HCEC 1CT (cell line): ENCODE measurements at places on chromosomes 11 and 22.
A peak's percentile ranks its signal among the peaks of the same experiment; 100 is the strongest.

- no peak for DNase-seq
Observed at GRCh38 chr11:12019337-12019736, 10.9 kb upstream of the DKK3 start.

GRCh38 chr11:83438438-83438837 is 152.3 kb upstream of the CCDC90B start:
- DNase-seq, result no peak

DNA sequence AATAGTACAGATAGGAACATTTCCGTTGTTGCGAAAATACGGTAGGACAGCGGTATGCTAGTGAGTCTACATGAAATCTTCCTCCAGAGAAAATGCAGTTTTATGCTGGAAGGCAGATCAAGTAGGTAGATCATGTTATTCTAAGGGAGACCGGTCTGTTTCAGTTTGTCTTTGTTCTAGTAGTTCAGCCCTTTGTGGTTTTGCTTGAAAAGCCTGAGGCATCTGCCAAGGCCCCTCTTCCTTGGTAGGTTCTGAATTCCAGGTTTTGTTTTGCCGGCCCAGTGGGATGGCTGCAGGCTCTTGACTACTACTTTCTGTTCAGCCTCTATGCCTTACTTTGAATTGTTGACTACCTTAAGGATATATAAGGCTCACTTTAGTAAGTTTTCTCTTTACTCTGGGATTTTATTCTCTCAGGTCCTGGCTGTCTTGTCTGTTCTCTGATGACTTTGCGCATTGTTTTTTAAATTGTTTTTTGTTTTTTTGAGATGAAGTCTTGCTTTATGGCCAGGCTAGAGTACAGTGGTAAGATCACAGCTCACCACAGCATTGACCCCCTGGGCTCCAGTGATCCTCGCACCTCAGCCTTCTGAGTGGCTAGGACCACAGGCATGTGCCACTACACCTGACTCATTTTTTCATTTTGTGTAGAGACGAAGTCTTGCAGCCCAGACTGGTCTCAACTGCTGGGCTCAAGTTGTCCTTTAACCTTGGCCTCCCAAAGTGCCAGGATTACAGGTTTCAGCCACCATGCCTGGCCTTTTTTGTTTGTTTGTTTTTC is 53.7 kb downstream of the HIPK3 start:
- DNase-seq, result no peak

DNA sequence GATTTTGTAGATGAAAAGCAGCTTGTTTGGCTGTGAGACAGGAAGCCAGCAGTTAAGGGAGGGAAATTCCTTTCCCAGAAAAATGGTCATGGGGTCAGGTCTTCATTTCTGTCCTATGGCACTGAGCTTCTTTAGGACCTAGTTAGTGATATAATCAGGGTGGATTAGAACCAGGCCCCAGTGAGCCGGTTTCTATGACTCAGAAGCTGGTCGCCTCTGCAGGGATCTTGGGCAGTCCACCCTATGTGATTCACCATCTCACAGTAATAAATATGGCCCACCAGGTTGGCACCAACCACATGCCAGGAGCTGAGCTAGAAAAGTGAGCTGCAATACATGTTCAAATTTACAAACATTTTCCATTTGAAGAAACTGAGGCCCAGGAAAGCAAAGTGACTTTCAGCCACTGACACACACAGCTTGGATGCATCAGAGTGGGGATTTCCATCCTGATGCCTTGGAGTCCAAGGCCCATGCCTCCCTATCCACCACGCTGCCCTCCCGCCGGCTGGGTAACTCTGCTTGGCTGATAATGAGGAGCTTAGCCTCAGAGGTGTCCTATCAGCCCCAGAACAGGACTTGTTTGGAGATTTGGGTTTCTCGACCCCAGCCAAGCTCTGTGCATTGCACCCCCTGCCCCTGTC is 42.0 kb downstream of the CD82 start:
- peak; percentile 45 for DNase-seq

- DNase-seq, result no peak
Observed at GRCh38 chr11:32939046-32939445, 46.4 kb downstream of the QSER1 start.

DNA sequence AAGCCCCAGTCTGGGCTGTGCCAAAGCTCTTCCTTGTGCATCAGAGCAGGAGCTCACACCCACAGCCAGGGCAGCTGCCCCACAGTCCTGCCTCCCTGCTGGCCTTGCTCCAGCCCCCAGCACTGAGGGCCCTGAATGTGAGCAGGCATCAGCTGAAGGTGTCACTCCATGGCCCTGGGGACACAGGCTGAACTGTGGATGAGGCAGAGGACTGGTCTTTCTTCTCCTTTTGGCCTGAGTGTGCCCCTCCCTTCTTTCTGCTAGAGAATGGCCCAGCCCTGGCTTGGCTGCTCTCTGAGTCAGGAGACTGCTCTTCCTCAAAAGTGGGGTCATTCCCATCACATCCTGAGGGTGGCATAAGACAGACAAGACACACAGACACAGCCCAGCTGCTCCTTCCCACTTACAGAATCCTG is 16.2 kb downstream of the OTOG start:
- no peak for DNase-seq

DNA sequence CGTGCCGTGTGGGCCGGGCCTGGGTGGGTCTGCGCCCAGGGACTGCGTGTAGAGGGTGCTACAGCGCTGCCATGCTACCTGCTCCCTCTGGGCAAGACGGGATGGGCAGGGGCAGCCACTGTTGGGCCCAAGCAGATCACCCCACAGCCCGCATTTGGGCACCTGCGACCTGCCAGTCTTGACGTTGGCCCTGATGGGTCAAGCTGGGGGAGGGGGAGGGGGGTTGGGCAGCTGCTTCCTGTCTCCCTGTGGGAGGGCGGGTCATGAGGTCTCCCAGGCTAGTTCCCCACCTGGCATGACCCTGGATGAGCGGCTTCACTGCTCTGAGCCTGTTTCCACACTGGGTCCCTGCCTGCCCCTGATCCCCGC is 2.8 kb upstream of the RPS19BP1 start:
- no peak for DNase-seq

DNA sequence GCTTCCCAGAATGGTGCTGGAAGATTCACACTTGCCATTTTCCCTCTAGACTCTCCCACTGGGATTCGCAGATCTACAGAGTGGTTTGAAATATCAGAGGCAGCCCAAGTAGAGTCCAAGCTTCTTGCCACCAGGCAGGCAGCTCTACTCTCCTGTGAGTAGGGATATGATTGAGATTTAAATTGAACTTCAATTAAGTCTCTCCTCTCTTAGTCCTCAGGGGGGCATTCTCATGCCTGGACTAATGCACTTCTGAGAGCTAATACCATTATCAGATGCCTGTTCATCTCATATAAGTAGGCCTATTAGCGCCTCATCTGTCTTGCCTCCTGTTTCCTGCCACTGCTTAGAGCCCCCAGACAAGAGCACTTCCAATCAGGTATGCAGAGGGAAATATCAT is 25.5 kb upstream of the AMPD3 start:
- DNase-seq, result no peak

DNA sequence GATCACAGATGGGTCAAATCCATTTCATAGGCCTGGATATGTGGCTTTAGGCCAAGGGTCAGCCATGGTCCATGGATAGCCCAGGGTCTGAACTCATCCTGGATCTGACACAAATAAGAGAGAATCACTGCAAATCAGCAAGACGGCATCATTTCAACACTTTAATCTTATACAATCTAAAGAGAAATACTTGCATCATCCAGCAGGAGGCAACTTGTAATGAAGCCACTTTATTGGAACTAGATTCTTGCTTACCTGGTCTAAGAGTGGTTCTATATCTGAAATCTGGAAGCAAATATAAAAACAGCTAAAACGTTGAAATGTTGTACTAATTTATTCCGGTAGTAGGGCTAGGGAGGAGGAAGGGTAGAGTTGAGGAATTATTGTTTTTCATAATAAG is 870.1 kb downstream of the JRKL start:
- DNase-seq, result no peak

GRCh38 chr11:61536676-61537270 is 28.2 kb downstream of the LRRC10B start:
- no peak for DNase-seq

DNA sequence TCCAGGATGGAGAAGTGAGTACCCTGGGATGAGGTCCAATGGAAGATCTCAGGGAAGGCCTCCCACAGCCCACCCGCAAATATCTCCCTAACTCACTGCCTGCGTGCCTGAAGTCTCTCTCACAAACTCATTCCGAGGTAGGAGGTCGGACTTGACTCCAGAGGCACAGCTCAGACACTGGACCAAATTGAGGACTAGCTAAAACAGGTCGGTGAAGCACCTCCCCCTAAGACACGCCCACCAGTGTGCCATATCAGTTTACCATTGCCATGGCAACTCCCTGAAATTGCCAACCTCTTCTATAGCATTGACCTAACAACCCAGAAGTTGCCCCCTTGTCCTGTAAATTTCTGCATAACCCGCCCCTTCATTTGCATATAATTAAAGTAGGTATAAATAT is 17.5 kb downstream of the RPL3 start:
- DNase-seq, result no peak

GRCh38 chr22:48535868-48536540 is 1291.7 kb downstream of the BRD1 start:
- no peak for DNase-seq

DNA sequence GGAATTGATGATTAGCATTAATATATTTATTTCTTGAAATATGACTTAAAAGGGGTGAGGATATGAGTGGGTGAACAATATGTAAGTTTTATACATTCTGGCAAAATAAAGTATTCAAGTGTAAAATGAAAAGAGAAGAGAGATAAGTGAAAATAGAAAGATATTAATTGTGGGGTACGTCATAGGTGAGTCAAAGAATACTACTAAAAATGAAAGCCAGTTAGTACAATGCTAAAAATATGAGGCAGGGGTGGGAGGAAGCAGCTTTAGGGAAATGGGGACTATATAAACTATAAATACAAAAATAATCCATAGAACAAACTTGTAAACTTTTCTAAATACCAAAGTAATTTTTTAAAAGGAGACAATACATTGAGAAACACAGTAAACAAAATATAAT is 661.4 kb downstream of the CNTN5 start:
- no peak for DNase-seq

DNA sequence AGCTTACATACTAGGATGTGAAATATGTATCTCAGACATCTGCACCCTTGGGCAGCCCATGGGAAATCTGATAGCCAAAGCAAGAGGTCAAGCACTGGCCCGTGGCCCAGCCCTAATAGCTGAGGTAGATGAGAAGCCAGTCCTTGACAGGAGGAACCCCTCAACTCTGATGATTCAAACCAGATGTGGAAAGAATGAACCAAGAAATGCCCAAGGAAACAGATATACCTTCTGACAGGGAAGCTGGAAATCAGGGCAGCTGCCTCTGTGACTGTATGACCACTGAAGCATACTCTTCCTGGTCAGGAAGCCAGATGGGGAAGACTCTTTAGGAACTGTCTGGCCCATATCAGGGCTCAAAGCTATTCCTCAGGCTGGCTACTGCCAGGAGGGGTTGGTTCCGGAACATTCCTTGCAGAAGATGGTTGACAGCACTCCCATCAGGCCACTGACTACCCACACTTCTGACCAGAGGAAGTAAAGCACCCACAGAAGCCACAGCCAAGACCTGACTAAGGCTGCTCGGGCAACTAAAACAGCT is 124.2 kb downstream of the SWAP70 start:
- peak; percentile 97 for DNase-seq

GRCh38 chr22:27153386-27153785 is 496.0 kb downstream of the MIAT start:
- DNase-seq, result no peak

GRCh38 chr22:43363315-43364168 is 20.4 kb upstream of the SCUBE1 start:
- DNase-seq, result no peak

GRCh38 chr11:77449060-77449521 is 24.8 kb downstream of the PAK1 start:
- DNase-seq, result no peak

DNA sequence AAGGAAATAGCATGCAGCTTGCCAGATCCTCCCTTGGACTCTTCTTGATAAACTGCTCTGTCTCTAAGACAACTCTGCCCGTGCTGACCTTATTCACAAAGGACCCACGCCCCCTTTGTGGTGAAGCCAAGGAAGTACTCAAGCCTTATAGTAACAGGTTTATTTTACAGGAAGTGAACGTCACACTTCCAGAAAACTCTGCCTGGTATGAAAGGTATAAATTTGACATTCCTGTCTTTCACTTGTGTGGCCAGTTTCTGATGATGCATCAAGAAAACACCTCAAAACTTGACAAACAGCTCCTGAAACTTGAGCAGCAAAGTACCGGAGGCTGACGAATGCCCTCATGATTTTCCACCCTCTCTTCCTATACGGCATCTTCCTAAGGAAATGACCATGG is 12.5 kb upstream of the PELI3 start:
- DNase-seq, result no peak

GRCh38 chr11:13862845-13863392 is 99.6 kb upstream of the SPON1 start:
- no peak for DNase-seq

DNA sequence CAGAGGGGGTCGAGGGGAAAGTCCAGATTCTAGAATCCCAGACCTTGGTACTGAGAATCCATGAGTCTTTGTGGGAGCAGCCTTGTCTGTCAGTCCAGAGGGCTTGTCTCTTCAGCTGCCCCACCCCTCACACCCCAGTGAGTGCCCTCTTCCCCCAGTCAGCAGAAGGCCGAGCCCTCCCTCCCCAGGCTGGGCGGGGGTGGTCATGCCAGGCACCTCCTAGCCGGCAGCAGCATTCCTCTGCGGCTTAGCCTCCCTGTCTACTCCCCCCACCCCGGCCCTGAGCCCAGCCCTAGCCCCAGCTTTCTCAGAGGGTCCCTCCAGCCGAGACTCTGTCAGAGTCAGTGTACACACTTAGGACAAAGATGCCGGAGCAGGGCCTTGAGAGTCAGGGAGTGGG is 4.6 kb downstream of the SOX10 start:
- DNase-seq, result no peak

GRCh38 chr11:4826425-4826824 is 5.3 kb downstream of the OR51F2 start:
- peak; percentile 6 for DNase-seq

GRCh38 chr11:79263001-79263400 is 177.8 kb downstream of the TENM4 start:
- no peak for DNase-seq

- peak; percentile 61 for DNase-seq
Observed at GRCh38 chr11:60831143-60831500, 10.8 kb upstream of the CCDC86 start.

- no peak for DNase-seq
Observed at GRCh38 chr11:23974601-23975000, 522.3 kb upstream of the LUZP2 start.

- DNase-seq, result no peak
Observed at GRCh38 chr11:122563761-122564160, 91.8 kb upstream of the UBASH3B start.

DNA sequence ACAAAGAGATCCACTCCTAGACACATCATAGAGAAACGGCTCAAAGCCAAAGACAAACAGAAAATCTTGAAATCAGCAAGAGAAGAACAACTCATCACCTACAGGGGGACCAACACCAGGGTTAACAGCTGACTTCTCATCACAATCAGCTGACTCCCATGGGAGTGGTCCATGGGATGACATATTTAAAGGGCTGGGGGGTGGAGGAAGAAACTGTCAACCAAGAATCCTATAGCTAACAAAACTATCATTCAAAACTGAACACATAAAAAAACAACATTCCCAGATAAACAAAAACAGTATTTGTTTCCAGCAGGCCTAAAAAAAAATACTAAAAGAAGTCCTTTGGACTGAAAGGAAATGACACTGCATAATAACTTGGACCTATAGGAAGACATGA is 86.7 kb downstream of the APOL5 start:
- no peak for DNase-seq
